ENCODE measurements at places on chromosomes 5 and 9.
A peak's percentile ranks its signal among the peaks of the same experiment; 100 is the strongest.

DNA sequence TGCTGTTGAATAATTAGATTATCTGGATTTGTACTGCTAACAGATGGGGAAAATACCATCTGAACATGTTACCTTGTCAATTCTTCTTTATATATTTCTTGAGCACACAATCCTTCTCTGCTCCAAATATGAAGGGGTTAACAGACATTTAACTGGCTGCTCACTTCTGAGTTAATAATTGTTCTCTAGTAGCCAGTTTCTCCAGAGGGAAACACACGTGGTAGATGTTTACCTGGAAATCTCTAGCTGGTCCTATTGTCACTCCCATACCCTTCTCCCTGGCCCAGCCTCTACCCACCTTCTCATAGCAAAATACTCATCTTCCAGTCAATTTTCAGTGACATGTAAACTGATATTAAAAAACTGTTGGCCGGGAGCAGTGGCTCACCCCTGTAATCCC, 101.5 kb upstream of the ZNF462 start:
- DNase-seq, result no peak

GRCh38 chr5:127840198-127840524, 137.0 kb downstream of the CCDC192 start:
- DNase-seq, result peak; percentile 76

DNA sequence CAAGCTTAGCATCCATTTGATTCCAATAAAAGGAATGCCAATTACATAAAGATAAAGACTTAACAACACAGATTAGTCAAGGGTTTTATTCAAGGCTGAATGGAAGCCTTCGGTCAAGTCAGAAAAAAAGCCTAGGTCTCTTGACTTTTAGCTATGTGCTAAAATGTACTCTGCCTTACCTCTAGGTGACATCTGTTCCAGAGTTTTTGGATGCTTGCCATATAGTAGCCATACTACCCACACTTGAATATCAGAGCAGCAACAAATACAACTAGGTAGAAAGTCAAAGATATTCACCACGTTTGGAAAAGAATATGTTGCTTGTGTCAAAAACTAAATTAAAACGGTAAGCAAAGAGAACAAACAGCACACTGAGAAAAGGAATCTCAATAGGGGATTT, 484.7 kb downstream of the ELAVL2 start:
- DNase-seq, result no peak

DNA sequence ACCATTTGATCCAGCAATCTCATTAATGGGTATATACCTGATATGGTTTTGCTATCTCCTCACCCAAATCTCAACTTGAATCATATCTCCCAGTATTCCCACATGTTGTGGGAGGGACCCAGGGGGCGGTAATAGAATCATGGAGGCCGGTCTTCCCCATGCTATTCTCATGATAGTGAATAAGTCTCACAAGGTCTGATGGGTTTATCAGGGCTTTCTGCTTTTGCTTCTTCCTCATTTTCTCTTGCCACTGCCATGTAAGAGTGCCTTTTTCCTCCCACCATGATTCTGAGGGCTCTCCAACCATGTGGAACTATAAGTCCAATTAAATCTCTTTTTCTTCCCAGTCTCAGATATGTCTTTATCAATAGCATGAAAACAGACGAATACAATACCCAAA, 74.5 kb upstream of the APC start:
- no peak for DNase-seq

DNA sequence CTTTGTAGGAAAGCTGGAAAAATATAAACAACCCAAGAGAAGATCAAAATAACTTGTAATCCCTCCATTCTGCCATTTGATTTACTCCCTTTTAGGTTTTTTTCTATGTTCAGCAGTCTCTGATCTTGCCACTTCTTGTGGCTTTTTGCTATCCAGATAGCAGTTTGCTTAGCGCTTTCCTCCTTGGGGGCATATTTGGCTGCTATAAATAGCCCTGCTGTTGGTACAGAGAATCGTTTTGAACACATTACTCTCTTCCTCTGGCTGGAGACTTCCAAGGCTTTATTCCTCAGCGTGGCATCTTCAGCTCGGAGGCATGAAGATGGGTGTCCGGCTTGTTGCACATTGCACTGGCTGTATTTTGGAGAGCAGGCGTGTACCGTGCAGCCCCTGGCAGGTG, 38.6 kb downstream of the HMCN2 start:
- DNase-seq, result no peak

DNA sequence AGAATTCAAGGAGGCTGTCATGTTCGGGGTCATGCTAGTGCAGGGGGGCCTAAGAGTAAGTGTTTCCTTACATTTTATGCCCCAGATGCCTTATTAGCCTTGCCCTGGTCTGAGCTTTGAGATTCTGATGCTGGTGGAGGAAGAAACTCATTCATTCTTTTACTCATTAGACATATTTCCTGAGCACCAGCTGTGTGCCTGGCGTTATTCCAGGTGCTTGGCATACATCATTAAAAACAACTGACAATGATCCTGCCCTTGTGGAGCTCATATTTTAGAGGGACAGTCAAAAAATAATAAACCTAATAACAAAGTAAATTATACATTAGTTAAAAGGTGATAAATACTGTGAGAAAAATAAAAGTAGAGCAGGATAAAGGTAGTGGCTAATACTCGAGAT, 138.9 kb upstream of the SGCD start:
- no peak for DNase-seq

DNA sequence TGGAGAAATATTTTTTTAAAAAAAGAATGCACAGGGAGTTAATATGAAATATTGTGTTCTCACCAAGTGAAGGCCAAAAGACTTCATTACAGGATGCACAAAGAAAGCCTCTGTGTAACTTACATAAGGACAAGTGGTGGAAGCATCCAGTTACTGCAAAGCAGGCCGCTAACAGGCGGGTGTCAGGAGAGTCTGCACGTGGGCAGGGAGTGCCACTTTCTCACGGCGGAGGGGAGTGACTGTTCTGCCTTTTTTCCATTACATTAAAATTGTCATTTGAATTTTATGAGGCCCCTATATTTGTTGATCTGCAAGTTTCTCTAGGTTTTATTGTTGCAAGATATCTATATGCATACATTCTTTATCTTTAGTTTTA, 28.1 kb upstream of the SPATA31E1 start:
- DNase-seq, result no peak

GRCh38 chr9:83062651-83063527, at the start of gene RASEF:
RASEF (minus strand) TSS chr9:83063142; CDS start chr9:83062867, 275 bp downstream.
- no peak for DNase-seq

GRCh38 chr9:84697509-84698114, 28.1 kb downstream of the NTRK2 start:
- peak; percentile 71 for DNase-seq

- no peak for DNase-seq
Observed at GRCh38 chr5:154519359-154519758, 41.3 kb upstream of the HAND1 start.

DNA sequence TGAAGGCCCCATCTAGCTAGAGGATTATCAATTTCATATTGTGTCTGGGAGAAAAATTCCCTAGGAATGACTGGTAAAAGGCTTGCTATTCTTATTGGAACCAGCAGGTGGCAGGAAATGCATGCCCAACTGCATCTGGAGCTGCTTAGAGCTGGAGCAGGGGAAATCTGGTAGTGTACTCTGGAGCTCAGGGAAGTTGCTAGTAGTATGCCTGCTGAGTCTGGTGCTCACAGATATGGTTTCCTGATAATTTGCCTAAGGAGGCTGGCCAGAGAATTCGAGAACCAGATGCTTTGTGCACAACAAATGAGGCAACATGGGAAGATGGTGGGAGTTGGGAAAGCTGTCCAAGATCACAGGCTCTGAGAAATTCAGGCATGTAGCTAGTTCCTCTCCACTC, 53.7 kb downstream of the G3BP1 start:
- peak; percentile 56 for DNase-seq

DNA sequence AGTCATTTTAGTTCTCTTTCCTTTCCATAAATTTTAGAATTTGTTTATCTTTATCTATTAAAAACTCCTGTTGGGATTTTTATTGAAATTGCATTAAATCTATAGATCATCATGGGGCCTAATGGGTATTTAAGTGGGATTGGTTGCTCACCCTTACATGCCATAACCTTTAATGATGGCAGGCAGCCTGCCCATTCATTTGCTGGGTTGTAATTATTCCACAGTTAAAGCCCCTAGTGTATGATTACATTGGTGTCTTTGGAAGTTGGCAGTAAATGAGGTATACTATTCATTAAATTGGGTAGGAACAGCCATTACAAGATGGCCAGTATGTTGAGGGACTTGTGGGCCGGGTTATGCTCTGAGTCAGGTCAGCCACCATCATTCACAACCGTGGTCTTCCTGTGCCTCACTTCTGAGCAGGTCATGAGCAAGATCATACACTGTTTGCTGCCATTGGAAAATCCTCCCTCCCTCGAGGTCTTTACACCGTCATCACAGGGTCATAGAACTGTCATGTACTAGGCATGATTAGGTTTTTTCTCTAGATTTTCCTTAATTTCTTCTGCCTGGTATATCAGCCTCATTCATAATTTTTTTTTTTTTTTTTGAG, 59.5 kb downstream of the CYSTM1 start:
- DNase-seq, result peak; percentile 32

DNA sequence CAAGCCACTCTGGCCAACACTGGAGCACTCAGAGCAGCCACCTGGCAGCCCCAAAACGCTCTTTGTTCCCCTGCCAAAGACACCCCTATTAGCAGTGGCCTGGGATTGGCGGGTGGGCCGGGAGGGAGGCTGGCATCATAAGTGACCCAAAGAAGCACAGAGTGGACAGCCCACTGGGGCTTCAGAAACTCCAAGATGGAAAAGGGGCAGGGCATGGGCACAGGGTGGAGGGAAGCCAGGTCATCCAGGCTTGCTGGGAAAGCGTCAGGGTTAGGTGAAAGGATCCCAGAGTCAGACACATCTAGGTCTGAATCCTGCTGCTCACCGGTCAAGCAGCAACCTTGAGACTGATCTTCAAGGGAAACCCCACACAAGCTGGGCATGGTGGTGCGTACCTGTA, 14.8 kb downstream of the EEIG1 start:
- DNase-seq, result no peak

GRCh38 chr9:87569008-87569509, 71.4 kb downstream of the DAPK1 start:
- no peak for DNase-seq

DNA sequence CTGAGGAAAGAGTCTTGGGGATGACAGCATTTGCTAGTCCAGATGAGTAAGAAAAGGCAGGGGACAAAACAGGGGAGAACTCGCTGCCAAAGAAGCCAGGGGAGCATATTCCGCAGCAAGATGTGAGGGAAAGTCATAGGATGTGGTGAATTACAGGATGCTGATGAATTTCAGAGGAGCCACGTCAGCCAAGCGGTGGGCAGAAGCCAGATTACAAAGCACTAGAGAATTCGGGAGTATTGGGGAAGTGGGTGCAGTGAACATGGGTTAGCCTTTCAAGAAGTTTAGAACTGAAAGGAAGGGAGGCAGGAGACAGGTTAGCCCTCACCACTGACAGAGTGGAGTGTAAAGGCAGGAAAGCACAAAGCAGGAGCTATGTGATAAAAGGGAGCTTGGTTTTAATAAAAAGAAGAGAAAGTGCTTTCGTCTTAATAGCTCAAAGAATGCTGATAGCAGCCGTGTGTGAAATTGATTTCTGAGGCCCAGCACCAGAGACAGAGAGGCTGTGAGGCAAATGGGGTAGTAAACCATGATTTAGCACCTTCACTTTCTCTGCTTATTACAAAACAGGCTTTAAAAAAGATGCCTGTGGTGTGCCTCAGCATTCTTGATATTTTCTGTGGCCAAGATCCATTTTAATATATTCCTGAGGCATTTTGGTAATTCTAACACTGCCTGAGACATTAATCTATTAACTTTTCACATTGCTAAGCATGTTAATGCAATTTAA, 16.9 kb downstream of the ADAMTSL1 start:
- no peak for DNase-seq

DNA sequence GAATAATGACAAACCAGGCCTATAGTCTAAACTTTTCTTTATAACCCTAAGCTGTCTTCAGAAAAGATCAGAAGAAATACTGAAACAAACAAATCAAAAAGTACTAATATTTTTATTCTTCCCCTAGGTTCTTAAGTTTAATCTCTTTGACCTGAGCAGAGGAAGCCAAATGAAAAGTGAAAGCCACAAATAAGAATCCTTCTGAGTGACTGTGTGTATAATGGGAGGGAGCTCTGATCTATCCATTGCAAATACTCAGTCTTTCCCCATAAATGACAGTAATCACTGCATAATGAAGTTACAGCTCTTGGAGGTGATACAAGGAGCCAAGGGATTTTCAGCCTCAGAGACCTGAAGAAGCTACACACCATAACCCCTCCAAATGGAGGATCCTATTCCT, 126.9 kb upstream of the ATP10B start:
- no peak for DNase-seq

DNA sequence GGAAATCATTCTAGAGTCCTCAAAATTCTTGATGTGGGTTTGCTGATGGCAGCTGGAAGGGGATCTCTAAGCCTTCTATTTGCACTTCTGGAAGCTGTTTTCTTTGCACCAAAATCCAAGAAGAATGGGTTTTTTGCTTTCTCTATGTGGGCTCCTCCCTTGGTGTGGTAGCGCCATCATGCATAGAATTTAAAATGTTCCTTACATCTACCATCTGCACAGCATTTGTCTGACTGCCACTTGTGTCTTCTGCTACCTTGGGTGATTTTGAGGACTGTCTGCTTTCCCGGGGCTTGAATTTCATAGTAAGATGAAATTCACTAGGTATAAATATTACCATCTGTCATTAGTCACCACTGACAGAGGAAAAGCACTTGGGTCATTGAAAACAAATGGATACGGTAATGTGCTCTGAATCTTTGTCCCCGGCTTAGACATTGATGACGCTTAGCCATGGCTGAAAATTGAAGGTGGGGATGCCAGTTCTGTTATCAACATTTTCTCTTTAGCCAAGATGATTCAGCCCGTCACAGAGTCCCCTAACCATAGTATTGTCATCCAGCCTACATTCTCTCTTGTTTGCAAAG, 30.0 kb downstream of the SNX30 start:
- no peak for DNase-seq

- no peak for DNase-seq
Observed at GRCh38 chr9:34240006-34240405, 61.2 kb downstream of the UBAP1 start.

- no peak for DNase-seq
Observed at GRCh38 chr5:103467831-103468230, 94.8 kb downstream of the NUDT12 start.

DNA sequence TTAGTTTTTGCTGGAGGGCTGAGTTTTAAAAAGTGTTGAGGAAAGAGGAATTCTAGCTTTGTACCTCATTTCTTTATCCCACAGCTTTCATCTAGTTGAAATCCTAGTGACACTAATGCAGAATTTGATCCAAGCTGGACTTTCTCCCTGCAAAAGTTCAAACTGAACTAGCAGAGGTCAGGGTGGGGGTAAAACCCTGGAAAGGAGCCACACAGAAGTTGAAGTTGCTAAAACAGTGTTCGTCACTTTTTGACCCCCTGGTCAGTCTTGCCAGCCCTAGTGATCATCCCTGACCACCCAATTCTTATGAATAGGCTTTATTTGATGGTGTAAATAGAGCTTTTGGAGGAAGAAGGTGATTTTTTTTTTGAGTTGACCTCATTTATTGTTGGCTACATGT, 390.4 kb downstream of the TMEM38B start:
- no peak for DNase-seq

GRCh38 chr9:110874963-110875674, 163.2 kb downstream of the LPAR1 start:
- DNase-seq, result peak; percentile 63
